ENCODE measurements at places on chromosomes 7 and 10.

- DNase-seq: no peak
These were observed 206.2 kb downstream of the DIP2C start for GRCh38 chr10:483261-483660.

- no peak for DNase-seq
These were observed 33.0 kb downstream of the OAT start for GRCh38 chr10:124385627-124386185.

DNA sequence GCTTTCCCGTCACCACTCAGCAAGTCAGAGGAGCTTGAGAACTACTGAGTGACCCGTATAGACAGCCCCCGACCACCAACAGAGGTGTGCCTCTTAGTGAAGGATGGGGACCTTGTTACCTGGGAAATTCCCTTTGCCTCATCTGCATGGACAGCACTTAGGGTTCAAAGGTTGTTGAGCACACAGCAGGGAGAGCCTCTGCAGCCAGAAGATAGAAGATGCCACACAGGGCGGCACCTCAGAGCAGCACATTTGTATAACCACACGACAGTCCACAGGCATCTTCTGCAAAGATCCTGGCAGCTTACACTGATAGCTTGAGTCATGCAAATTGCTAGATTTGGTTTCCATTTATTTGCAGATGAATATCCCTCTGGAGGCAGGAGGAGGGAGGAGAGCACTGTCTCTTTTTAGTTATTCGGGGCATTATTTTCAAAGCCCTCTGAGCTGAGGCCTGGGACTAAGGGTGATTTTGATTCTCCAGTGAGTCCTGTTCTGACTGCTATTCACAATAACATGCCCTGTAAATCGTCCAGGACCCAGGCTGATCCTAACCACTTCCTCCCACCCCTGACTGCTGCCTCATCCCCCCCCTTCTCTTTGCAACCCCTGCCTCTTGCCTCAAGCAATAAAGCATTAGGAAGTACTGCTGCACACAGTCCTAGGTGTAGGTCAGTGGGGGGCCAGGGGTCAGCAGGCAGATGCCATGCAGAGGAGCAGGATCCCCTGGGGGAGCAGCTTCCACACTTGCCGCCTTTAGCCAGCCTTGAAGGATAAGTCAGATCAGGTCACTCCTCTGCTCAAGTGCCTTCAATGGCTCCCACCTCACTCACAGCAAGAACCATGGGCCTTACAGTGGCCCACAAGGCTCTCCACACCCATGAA is 24.6 kb upstream of the INMT start:
- no peak for DNase-seq

GRCh38 chr7:4911111-4911828 is 27.8 kb upstream of the RADIL start:
- DNase-seq: no peak

DNA sequence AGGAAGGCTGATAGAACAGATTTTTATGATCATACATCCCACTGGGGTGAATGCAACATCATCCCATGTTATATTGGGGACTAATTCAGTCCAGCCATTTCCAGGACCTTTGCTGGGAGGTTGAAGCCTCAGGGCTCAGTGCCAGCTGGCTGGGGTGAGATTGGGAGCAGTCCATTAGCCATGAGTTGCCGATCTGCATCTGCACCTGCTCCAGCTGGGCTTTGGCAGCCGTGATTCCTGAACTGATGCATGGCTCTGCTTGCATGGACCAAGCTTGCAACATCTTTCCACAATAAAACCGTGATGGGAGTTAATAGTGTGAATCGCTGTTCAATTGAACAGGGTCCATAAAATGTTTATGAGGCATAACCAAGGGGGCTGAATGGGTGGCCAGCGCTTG is 346.9 kb downstream of the TYW1 start:
- DNase-seq: no peak

- peak; percentile 16 for DNase-seq
These were observed 10.6 kb upstream of the LIPM start for GRCh38 chr10:88791924-88792323.

Data from mucosa of descending colon (tissue), 3 donors.